ENCODE measurements at places on chromosomes 2 and 18.

DNA sequence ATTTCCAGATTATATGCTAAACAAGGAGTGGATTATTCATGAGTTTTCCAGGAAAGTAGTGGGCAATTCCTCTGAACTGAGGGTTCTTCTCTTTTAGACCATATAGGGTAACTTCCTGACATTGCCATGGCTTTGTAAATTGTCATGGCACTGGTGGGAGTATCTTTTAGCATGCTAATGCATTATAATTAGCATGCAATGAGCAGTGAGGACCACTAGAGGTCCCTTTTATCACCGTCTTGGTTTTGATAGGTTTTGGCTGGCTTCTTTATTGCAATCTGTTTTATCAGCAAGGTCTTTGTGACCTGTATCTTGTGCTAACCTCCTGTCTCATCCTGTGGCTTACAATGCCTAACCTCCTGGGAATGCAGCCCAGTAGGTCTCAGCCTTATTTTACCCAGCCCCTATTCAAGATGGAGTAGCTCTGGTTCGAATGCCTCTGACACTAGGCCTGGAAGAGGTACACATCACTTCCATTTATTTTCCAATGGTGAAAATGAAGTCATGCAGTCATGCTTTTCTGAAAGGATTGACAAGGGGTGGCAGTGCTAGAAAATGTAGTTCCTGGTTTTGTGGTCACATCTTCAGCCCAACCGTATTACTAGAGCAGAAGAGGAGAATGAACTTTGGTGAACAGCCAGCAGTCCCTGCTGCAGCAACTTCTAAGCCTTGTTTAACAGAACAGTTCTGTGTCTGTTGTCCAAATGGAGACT is 26.6 kb upstream of the ITGA4 start:
- no peak for DNase-seq
- H3K4me1 ChIP-seq = peaks cover 9% of the 10 kb centered on the region

DNA sequence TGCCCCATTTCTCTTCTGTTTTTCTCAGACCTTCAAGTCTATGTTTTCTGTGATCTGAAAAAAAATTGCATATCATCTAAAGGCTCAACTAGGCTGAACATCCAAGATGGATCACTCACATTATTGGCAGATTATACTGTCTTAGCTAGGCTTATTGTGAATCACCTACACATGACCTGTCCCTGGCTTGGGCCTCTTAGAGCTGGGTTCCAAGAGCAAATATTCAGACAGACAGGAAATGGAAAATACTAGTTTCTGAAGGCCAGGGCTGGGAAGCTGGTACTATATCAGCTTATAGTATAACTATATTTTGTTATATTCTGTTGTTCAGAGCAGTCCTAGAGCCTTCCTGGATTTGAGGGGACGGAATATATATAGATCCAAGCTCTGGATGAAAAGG is 90.3 kb downstream of the PIK3C3 start:
- H3K4me1 ChIP-seq = no peaks in the 10 kb centered on the region
- H3K36me3 ChIP-seq = peaks cover 64% of the 10 kb centered on the region
- no peaks in the 10 kb centered on the region for H3K27me3 ChIP-seq
- no peak overlapping the region for H3K4me3 ChIP-seq

- H3K4me3 ChIP-seq = no peak overlapping the region
- no peak overlapping the region for H3K27ac ChIP-seq
- H3K36me3 ChIP-seq = peaks cover 11% of the 10 kb centered on the region
- no peak for DNase-seq
- no peaks in the 10 kb centered on the region for H3K4me1 ChIP-seq
- H3K27me3 ChIP-seq = no peaks in the 10 kb centered on the region
Observed at GRCh38 chr2:238346544-238346943, 26.2 kb downstream of the TRAF3IP1 start.

DNA sequence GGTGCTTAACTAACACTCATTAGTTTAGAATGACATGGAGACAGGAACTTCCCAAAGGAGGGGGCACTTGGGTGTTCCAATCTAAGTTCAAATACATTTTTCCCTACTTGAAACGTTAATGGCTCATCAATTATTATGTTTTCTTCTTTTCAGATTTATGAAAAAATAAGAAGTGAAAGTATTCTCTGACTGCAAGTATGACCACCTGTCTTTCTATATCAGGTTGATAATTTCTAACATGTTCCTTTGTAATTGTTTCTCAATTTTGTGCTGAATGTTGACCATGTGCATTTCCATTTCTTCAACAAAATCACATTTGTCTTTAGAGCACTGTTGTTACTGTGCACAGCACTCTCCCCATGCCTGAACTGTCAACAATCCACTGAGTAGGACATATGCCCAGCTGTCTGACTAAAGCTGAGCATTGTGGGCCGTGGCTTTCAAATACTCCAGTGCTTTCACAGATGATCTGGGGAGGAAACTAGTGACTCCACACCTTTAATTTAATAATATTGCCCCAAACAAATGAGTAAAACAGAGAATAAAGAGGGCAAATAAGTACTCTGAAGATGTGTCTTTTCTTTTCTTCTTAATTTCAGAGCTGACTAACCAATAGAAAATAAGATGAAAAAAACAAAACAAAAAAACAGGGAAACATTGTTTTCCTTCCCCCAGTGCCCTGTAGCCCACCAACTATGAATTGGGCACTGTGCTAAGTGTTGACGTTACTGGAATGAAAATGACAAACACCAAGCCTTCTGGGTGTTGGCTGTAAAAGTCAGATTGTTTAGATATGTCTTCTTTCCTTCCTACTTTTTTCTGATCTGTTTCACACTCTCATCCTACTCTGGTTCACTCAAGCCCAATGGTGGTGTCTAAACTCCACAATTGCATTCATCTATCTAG is 16.0 kb downstream of the LANCL1 start:
- no peaks in the 10 kb centered on the region for H3K4me1 ChIP-seq
- peaks cover 54% of the 10 kb centered on the region for H3K36me3 ChIP-seq
- no peak for DNase-seq
- no peak overlapping the region for H3K27ac ChIP-seq

GRCh38 chr18:61496374-61496773 is 163.1 kb downstream of the CDH20 start:
- no peaks in the 10 kb centered on the region for H3K36me3 ChIP-seq
- H3K27me3 ChIP-seq = no peaks in the 10 kb centered on the region
- no peaks in the 10 kb centered on the region for H3K4me1 ChIP-seq
- DNase-seq = no peak
- H3K27ac ChIP-seq = no peak overlapping the region

- H3K4me3 ChIP-seq = no peak overlapping the region
- no peaks in the 10 kb centered on the region for H3K27me3 ChIP-seq
- DNase-seq = no peak
- no peaks in the 10 kb centered on the region for H3K36me3 ChIP-seq
- H3K27ac ChIP-seq = no peak overlapping the region
Observed at GRCh38 chr2:29570539-29570938, 350.8 kb downstream of the ALK start.

DNA sequence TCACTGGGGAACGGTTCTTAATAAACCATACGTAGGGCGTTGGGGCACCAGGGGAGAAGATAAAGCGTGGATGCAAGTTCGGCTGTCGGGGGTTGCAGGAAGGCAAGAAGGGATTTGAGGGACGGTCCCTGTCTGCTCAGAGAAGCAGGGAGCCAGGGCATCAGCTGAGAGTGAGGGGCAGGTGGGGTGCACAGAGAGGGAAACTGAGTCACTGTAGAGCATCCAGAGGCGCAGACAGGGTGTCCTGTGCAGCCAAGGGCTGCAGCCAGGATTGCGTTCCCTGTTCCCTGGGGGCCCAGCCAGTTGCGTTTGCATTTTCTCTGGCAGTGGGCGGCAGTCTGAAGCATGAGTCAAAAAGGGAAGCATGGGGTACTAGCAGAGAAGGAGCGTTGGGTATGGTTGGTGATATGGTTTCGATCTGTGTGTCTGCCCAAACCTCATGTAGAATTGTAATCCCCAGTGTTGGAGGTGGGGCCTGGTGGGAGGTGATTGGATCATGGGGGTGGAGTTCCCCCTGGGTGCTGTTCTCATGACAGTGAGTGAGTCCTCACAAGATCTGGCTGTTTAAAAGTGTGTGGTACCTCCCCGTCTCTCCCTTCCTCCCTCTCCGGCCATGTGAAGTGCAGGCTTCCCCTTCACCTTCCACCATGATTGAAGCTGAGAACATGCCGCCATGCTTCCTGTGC is 202.9 kb downstream of the NDUFA10 start:
- no peak for DNase-seq
- H3K36me3 ChIP-seq = no peaks in the 10 kb centered on the region
- H3K27me3 ChIP-seq = no peaks in the 10 kb centered on the region
- H3K4me1 ChIP-seq = no peaks in the 10 kb centered on the region

- no peaks in the 10 kb centered on the region for H3K27me3 ChIP-seq
- no peak overlapping the region for H3K4me3 ChIP-seq
- no peak for DNase-seq
Observed at GRCh38 chr2:42140496-42140895, 28.7 kb upstream of the EML4 start.

GRCh38 chr2:14903709-14904374 is 271.3 kb downstream of the LRATD1 start:
- H3K4me3 ChIP-seq = no peak overlapping the region
- peak; percentile 45 for DNase-seq
- no peaks in the 10 kb centered on the region for H3K36me3 ChIP-seq
- H3K4me1 ChIP-seq = no peaks in the 10 kb centered on the region
- no peaks in the 10 kb centered on the region for H3K27me3 ChIP-seq

- H3K27ac ChIP-seq = no peak overlapping the region
- H3K27me3 ChIP-seq = no peaks in the 10 kb centered on the region
- no peaks in the 10 kb centered on the region for H3K36me3 ChIP-seq
- no peaks in the 10 kb centered on the region for H3K4me1 ChIP-seq
Observed at GRCh38 chr2:146414456-146414855, 1430.4 kb upstream of the ACVR2A start.

DNA sequence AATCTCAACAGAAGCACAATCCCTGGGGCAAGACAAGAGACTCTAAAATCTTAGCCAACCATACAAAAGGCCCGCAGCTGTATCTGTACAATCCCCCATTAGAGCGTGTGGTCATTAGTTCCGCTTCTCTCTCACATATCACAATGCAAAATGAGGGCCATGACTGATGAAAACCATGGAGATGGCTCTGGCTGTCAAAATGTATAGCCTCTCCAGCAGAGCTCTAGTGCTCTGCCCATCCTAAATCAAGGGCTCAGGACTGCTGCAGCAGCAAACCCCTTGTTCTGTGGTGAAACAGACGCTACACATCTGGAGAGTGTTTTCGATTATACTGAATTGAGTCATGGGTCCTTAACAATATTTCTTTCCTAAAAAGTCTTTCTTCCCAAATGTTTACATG is 221.0 kb downstream of the PID1 start:
- DNase-seq = no peak
- no peaks in the 10 kb centered on the region for H3K27me3 ChIP-seq
- H3K27ac ChIP-seq = no peak overlapping the region
- H3K4me3 ChIP-seq = no peak overlapping the region
- no peaks in the 10 kb centered on the region for H3K4me1 ChIP-seq

- H3K27ac ChIP-seq = no peak overlapping the region
- H3K4me3 ChIP-seq = no peak overlapping the region
- DNase-seq = no peak
- H3K4me1 ChIP-seq = no peaks in the 10 kb centered on the region
- peaks cover 2% of the 10 kb centered on the region for H3K27me3 ChIP-seq
- no peaks in the 10 kb centered on the region for H3K36me3 ChIP-seq
Observed at GRCh38 chr2:9382604-9383235, 40.6 kb downstream of the ITGB1BP1 start.

- no peaks in the 10 kb centered on the region for H3K36me3 ChIP-seq
- H3K4me3 ChIP-seq = no peak overlapping the region
- H3K4me1 ChIP-seq = no peaks in the 10 kb centered on the region
- no peaks in the 10 kb centered on the region for H3K27me3 ChIP-seq
Observed at GRCh38 chr2:212037062-212037461, 501.5 kb downstream of the ERBB4 start.

DNA sequence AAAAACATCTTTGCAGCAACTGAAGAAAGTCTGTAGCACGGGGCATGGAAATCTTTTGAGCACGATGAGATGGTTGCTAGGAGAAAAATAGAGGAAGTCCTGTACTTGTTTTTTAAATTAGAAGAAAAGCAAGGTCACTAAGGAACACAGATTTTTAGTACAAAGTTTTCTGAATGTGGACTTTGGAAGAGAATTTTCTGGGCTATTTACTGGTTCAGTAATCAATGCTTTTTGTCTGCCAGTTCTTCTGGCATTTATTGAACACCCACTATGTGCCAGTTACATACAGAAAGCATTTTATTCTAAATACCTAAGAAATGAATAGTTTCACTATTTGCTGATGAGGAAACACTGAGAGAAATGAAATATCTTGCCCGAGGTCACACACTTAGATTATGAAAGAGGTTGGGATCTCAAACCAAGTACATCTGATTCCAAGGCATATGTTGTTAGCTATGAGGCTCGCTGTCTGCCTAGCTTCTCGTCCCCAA is 15.6 kb upstream of the MAP3K20 start:
- H3K4me3 ChIP-seq = no peak overlapping the region
- H3K36me3 ChIP-seq = no peaks in the 10 kb centered on the region
- H3K27me3 ChIP-seq = peaks cover 5% of the 10 kb centered on the region
- no peak overlapping the region for H3K27ac ChIP-seq
- DNase-seq = no peak
- H3K4me1 ChIP-seq = no peaks in the 10 kb centered on the region

GRCh38 chr2:224442071-224442967 is 40.4 kb upstream of the FAM124B start:
- peaks cover 14% of the 10 kb centered on the region for H3K27me3 ChIP-seq
- no peak overlapping the region for H3K27ac ChIP-seq
- H3K4me1 ChIP-seq = peaks cover 10% of the 10 kb centered on the region
- H3K36me3 ChIP-seq = no peaks in the 10 kb centered on the region
- peak overlapping the region; percentile 31 for H3K4me3 ChIP-seq
- DNase-seq = no peak

DNA sequence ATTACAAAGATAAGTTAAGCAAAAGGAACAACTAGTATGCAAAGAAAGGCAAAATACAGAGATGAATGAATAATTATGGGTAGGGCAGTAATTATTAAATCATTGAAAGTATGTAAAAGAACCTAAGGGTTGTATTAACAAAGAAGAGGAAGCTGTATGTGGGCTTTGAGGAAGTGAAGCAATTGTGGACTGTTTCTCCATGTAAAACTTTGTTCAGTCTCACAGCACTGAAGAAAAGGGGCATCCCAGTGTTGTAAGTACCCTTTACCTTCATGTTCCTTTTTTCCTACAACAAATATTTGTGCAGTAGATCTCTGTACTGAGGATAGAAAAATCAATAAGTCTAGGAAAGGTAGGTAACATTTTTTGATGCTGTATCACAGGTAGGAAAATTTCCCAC is 388.7 kb upstream of the NRP2 start:
- no peak overlapping the region for H3K4me3 ChIP-seq
- no peaks in the 10 kb centered on the region for H3K27me3 ChIP-seq
- H3K36me3 ChIP-seq = no peaks in the 10 kb centered on the region
- H3K27ac ChIP-seq = no peak overlapping the region
- H3K4me1 ChIP-seq = no peaks in the 10 kb centered on the region

GRCh38 chr2:182302972-182303371 is 123.9 kb downstream of the PDE1A start:
- no peak for DNase-seq
- H3K4me3 ChIP-seq = no peak overlapping the region
- no peaks in the 10 kb centered on the region for H3K36me3 ChIP-seq
- no peak overlapping the region for H3K27ac ChIP-seq
- H3K27me3 ChIP-seq = no peaks in the 10 kb centered on the region

- no peaks in the 10 kb centered on the region for H3K4me1 ChIP-seq
- no peak for DNase-seq
- H3K27me3 ChIP-seq = peaks cover 6% of the 10 kb centered on the region
- no peaks in the 10 kb centered on the region for H3K36me3 ChIP-seq
- H3K4me3 ChIP-seq = no peak overlapping the region
Observed at GRCh38 chr2:157221394-157221988, 36.0 kb upstream of the GALNT5 start.

GRCh38 chr2:145260081-145260480 is 740.2 kb upstream of the ZEB2 start:
- H3K4me3 ChIP-seq = no peak overlapping the region
- no peaks in the 10 kb centered on the region for H3K36me3 ChIP-seq
- no peaks in the 10 kb centered on the region for H3K27me3 ChIP-seq
